ENCODE measurements at places on chromosomes 11 and 22. TPM values are rescaled to one million over a fixed set of nuclear protein-coding genes. Genes with fewer than 3 reads are reported as not detected.

FERMT3 gene
- 1.0 TPM for total RNA-seq

PATE4 gene
- not detected for total RNA-seq

GAB4 gene
- not detected for total RNA-seq

ADSL gene
- total RNA-seq, result 58.1 TPM

PATE3 gene
- not detected for total RNA-seq

POU2AF2 gene
- not detected for total RNA-seq

CCDC87 gene
- total RNA-seq, result 0.27 TPM

PLAAT5 gene
- total RNA-seq, result 0.10 TPM

ANO9 gene
- total RNA-seq, result not detected

PLA2G3 gene
- 0.07 TPM for total RNA-seq

CD3D gene
- not detected for total RNA-seq

OR51B4 gene
- total RNA-seq, result not detected

BRSK2 gene
- total RNA-seq, result 1.8 TPM

OR10A2 gene
- total RNA-seq, result not detected

HBE1 gene
- total RNA-seq, result not detected

- DNase-seq, result no peak
Observed at GRCh38 chr11:127042445-127042844, 41.9 kb upstream of the KIRREL3 start.

DNA sequence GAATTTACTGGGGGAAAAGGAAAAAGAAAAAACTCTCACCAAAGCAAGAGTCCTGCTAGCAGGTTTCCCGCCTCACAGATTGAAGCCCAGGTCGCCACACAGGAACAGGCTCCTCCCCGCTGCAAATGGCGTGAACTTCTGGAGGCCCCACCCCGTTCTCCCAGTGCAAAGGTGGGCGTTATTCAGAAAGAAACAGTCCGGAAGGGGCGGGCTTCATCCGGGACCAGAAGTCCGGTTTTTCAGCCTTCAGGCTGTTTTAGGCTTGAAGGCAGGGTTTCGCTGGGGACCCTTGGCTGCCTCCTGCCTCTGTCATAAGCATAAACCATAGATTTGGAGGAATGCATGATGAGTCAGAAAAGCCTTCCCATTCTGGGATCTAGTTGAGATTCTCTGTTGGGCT, 148.3 kb upstream of the POU2AF2 start:
- DNase-seq, result peak; percentile 54

GRCh38 chr22:17767233-17768065, 6.8 kb downstream of the BID start:
- DNase-seq, result no peak

GRCh38 chr22:46764140-46764680, 1.8 kb downstream of the TBC1D22A start:
- peak; percentile 8 for DNase-seq

- no peak for DNase-seq
Observed at GRCh38 chr11:36779791-36780190, 181.8 kb upstream of the RAG2 start.

DNA sequence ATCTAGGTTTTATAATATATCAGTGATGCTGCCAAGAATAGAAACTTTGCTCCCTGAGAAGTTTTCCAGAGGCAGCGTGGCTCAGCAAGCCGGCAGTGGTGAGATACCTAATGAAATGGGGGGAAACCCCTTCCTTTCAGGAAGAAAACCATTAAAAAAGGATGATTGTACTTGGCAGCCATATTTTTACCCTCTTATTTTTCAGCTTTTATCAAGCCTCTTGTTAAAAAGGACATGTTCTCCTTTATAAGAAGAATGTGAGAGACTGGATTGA, 9.0 kb upstream of the ME3 start:
- DNase-seq, result no peak

DNA sequence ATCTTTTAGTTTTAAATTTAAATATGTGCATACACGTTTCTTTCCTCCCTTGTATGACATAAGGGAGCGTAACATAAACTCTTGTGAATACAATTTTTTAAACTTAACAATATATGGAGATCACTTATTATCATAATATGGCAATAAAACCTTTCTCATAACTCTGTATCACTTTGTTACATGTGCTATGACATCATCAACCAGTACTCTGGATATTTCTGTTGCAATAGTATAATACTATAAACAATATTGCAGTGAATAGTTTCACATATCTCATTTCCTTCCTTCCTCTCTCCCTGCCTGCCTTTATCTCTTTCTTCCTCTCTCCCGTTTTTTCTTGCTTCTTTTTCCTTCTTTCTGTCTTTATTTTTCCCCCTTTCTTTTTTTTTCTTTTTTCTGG, 1278.0 kb upstream of the CNTN5 start:
- no peak for DNase-seq

DNA sequence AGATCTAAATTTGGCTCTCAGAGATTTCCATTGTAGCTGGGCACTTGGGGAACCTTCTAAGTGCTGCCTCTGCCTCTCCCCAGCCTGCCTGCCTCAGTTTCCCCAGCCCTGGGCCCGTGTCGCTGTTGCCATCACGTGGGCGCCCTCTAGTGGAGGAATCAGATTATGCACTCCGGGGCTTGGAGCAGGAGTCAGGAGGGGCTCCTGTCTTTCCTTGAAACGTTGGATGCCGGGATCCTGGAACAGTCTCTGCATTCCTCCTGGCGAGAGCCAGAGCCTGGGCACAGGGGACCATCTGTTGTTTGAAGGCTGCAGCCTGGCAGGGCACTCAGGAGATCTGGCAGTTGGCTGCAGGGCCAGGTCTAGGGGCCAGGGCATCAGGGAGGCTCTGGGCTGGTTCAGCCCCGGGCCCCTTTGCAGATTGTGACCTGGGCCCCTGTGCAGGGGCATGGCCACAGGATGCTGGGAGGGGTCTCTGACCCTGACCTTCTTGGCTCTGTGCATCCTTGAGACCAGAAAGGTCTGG, 71.6 kb downstream of the LRP5 start:
- peak; percentile 89 for DNase-seq

DNA sequence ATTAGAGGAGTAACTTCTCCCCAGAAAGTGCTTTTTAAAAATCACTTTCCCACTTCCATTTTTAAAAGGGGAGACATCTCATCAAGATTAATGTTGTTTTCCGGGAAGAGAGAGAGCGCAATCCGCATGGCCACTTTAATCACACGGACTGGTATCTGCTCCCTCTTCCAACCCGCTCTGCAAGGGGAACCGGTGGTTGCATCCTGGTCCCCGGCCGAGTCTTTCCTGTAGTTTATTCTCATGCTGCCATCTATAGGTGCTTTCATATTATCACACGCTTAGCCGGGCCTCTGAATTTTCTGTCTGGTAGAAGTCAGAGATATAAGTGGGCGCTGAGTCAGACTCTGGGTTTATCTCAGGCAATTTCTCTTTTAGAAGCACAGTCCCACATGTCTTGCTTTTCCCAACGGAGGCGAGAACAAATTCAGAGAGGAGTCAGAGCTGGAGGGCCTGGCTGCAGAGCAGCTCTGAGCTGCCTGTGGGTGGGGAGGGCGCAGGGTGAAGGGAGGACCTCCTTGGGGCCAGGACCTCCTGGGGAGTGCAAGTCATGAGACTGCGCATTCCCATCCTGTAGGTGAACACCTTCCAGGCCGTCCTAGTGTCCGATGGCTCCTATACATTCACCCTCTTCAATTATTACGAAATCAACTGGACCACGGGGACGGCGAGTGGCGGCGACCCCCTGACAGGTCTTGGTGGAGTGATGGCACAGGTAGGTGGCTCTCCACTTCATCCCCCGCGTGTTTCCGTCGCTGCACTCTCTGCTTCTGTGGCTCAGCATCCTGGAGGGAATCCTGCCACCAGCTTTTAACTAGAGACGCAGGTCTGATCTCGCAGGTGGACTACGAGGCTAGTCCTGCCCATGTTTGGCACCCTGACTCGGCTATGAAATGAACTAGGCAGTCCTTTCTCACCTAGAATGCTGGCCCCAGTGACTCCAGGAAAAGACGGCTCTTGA, 11.7 kb downstream of the TECTA start:
- DNase-seq, result no peak

DNA sequence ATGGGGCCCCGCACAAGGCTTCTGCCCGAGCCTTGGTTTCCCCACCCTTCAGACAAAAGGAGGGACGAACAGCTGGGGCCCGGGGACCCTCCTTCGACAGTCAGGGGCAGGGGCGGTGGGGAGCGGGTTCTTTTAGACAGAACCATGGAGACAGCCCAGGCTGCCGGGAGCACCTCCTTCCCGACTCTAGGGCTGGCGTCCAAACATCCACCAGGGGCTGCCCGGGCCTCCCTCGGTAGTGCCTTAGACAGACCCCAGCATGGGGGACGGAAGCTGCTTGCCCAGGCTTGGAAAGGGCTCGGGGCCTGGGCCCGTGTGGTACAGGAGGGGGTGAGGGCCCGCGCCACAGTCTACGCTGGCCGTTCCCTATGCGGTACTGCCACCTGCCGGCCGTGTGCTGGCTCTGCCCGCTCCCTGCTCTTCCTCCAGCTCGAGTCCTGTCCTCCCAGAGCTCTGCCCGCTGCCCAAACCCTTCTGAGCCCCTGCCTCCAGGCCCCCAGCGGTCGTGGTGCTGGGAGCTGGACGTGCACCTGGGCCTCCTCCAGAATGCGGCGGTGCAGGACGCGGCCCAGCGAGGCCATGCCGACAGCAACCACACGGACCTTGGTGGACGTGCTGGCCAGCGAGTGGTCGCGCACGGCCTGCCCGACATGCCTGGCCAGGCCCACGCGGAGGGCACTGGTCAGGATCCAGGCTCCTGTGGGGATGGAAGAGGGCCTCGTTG, 20.1 kb downstream of the TSSC4 start:
- no peak for DNase-seq

DNA sequence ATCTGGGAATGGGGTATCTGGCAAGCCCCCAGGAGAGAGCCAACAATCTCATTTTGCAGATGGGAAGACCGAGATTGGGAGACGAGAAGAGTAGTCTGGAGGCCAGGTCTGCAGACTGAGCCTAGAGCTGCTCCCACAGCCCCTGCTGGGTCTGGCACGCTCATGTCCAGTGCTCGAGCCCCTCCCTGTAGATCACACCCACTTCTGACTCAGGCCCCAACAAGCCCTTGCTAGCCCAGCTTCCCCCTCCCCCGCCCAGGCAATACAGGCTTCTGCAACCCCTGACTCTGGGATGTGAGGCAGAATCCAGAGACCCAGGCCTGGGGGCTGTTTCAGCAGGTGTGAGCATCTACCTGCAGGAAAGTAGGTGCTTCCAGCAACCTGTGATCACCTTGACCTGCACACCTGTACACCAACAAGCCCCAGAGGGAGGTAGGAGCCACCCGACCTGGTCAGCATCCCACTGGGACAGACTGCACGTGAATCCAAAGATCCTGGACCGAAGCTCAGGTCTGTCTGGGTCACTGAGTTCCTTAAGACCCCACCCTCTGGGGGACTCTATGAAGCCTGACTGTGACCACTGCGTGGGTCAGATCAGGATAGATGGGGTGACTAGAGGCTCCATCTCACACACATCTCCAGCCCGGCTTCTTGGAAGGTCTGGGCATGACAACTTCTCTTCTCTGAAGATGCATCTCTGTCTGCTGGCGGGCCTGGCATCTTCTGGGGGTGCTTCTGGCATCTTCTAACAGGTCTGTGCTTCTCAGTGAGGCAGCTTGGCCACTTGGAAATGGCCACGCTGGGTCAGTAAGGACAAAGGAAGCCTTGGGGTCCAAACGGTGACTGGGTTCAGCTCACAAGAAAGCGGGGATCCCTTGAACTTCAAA, 29.3 kb downstream of the LINC01488 start:
- DNase-seq, result peak; percentile 68

- DNase-seq, result peak; percentile 43
Observed at GRCh38 chr22:28910569-28911303, 27.4 kb downstream of the ZNRF3 start.

DNA sequence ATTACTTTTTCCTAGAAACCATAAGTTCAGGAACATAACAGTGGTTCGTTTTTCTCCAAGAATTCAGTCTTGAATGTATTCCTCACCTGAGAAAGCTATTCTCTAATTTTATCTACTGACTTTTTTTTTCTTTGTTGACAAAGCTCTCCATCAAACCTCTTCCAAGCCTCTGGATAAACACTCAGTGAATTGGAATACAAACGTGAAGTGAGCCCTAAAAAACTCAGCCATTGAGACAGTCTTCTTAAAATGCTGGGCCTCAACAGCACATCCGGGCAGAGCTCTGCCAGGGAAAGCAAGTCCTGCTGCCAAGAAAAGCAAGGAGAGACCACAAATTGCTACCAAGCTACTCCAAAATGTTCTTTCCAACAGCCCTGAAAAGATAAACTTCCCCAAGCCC, 7.7 kb upstream of the SLC1A2 start:
- no peak for DNase-seq

GRCh38 chr11:102620818-102621561, 4.1 kb downstream of the MMP20 start:
- DNase-seq, result no peak

GRCh38 chr11:4560467-4560866, 15.5 kb downstream of the OR52M1 start:
- no peak for DNase-seq

GRCh38 chr22:48501231-48501750, 1326.4 kb downstream of the BRD1 start:
- DNase-seq, result peak; percentile 78

DNA sequence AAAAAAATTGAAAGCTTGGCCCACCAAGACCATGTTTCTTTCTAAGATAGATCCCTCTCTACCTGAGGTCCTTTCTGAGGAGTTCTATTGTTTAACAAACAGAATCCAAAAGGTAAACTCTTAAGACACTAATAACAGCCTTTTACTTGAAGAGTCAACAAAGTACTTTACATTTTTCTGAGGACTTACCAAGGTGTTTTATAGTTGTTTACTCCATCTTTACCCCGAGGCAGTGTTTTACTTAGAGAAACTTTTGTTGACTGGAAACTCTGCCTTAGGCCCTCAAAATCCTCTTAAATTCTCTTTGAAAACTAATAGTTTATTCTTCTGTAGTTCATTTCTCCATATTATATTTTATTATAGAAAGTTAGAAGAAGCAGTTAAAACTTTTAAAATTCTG, 49.7 kb upstream of the NOX4 start:
- no peak for DNase-seq

DNA sequence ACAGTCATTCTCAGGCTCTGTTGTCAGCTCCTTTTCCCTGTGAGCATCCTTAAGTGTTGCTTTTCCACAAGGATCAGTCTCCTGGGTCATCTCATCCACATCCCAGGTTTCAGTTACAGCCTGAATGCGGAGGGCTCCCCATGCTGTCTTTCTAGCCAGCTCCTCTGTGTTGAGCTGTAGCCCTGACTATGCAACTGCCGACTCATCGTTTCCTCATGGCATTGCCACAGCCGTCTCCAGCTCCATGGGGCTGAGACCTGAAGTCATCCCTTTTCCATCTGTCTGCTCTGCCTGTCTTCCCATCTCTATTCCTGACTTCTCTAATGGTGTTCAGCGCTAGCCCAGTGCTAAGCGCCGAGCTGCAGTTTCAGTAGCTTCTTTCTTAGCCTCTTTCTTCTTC, 11.8 kb downstream of the SAMM50 start:
- DNase-seq, result no peak

GRCh38 chr11:63569570-63569969, 6.4 kb upstream of the PLAAT2 start:
- DNase-seq, result no peak

All from chondrocyte (in vitro differentiated cells).